Stimulated activated CD8-positive, alpha-beta memory T cell treated with anti-CD3 and anti-CD28 coated beads, Interleukin-15, amount 100 ng/mL, for 48 hours (primary cell): ENCODE measurements at places on chromosomes 5 and 9.

GRCh38 chr5:111764019-111764418 lies 7.0 kb upstream of the NREP start:
- no peak for DNase-seq

- peak; percentile 24 for DNase-seq
Measured at GRCh38 chr9:136996361-136997292, at the start of gene CLIC3. CLIC3 (minus strand) TSS chr9:136996568; CDS start chr9:136996543, 25 bp downstream.

- no peak for DNase-seq
Measured at GRCh38 chr9:88874391-88874790, 116.9 kb upstream of the S1PR3 start.

- no peak for DNase-seq
Measured at GRCh38 chr5:67144183-67144639, 52.4 kb downstream of the CD180 start.

DNA sequence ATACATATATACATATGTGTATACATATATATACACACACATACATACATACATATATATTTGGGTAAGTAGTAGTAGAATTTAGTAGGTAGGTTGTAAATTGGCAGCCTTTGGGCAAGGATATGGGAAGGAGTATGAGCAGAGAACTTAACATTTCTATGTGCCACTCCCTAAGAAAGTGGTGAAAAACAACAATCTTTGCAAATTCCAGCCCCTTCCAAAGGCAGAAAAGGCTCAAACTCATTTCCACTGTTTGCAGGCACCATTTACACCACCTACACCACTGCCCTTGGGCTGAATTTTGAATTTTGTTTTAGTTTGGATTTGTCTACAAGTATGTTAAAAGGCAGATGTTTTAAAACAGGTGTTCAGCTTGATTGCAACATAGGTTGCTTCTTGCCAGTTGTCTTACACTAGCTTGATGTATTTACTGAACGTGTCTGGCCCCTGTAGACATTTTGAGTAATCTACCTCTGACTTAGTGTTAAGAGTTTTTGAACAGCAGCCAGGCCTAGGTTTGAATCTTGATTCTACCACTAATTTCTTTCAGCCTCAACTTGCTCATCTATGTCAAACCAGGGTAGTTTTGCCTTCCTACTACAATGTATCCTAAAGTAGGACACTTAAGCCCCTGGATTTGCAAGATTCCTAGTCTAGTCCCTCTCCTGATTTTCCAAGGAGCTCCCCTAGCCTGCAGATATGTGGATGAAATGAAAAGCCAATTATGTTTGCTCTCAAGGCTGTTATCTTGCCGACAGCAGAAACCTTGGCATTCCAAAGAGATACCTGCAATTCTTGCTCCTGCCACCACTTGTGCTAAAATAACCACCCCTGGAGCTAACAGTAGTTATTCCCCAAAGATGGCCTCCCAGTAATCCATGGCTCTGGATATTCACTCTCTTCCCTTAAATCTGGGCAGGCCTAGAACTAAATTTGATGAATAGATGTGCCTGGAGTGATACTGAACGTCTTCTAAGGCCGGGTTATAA lies 156.2 kb upstream of the SLC44A1 start:
- DNase-seq, result no peak

- no peak for DNase-seq
Measured at GRCh38 chr5:149320791-149321330, 24.4 kb upstream of the GRPEL2 start.

DNA sequence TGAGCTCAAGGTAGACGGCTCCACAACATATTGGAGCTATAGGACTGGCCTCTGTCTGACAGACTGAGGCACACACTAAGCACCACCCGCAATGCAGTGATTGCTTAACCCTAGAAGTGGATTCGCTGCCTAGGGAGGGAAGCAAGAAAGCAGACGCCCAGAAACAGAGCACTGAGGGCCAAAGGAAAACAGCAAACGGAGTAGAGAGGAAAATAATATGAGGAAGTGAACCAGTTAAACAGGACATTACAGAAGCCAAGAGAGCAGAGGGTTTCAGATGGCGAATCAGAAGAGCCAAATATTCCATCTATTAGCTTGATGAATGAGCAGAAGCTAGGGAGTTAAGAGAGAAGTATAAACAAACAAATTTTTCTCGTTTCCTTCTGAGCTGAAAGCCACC lies 139.2 kb upstream of the LHFPL2 start:
- no peak for DNase-seq

DNA sequence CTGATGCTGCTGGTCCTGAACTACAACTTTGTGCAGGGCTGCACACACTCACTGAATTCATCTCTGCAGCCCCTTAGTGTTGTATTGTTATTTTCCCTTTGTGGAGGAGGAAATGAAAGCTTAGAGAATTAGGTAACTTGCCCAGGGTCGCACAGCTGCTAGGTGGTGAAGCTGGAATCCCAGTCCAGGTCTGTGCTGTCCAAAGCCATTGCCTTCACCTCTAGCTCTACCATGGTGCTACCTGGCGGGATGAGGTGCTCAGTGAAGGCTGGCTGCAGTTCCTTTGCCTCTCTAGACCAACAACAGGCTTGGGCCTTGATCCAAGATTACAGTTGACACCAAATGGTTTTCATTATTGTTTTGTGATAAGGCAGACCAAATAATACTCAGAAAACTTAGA lies 177.8 kb upstream of the PITX1 start:
- DNase-seq, result no peak

DNA sequence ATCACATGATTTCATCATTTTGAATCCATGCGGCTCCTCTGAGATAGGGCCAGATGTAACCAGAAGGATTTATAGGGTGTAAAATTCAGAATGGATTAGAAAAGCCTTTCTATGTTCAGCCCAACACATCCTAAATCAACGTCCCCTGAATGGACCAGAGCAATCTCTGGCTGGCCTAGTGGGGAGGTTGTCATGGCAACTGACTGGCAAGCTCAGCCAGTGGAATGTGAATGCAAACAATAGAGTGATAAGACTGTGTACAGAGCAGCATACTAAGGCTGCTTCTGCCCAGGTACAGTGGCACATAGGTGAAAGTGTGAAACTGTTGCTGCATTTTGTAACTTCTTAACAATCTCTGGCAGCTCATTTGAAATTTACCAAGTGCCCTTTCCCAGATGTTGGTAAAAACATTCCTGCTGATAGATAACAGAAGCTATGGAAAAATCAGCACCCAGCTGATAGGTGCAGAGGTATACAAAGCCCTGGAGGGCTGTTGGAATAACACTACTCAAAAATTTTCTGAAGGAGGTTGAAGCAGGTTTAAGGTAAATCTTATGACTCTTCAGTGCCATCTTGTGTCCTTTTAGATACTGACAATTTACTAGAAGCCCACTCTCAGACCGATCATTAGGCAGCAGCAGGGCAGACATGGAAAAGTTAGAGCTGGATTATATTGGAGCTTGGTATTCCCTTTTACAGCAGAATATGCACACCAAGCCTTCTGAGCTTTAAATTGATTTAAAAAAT lies 267.2 kb downstream of the RAB3C start:
- DNase-seq, result no peak

- DNase-seq, result no peak
Measured at GRCh38 chr5:141522301-141522700, 33.4 kb downstream of the PCDHGC5 start.

GRCh38 chr9:111966124-111966723 lies 69.6 kb downstream of the UGCG start:
- no peak for DNase-seq

DNA sequence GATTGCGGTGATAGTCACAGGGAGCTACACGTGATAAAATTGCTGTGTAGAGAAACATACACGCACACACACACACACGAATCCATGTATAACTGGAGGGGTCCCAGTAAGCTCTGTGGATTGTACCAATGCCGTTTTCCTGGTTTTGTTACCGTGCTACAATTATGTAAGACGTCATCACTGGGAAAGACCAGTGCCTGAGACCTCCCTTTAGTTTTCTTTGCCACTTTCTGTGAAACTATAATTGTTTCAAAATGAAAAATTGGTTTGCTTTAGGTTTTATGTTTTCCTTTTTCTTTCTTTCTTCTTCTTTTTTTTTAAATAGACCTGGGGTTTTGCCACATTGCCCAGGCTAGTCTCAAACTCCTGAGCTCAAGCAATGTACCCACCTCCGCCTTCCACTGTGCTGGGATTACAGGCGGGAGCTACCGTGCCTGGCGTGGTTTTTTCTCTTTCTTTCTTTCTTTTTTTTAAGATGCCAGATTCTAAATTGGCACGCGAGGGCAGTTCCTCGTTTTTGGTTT lies 21.3 kb downstream of the OR2V2 start:
- no peak for DNase-seq

DNA sequence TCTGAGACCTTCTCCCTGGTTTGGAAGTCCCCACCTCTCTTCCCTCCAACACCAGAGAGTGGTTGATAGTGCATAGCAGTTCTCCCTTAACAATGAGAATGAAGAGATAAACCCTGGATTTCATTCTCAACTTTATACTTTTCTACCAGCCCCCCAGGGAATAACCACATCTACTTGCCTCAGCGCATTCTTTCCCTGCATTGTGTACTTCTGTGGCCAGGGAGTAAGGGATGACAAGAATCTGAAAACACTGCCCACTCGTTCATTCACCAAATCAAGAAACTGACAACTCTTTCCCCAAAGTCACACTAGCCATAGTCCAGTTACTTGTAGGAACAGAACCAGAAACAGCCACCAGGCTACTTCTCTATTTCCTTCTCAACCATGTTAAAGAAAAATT lies 46.0 kb upstream of the SPIN1 start:
- DNase-seq, result no peak

GRCh38 chr9:92652461-92652860 lies 17.5 kb downstream of the IPPK start:
- DNase-seq, result no peak

DNA sequence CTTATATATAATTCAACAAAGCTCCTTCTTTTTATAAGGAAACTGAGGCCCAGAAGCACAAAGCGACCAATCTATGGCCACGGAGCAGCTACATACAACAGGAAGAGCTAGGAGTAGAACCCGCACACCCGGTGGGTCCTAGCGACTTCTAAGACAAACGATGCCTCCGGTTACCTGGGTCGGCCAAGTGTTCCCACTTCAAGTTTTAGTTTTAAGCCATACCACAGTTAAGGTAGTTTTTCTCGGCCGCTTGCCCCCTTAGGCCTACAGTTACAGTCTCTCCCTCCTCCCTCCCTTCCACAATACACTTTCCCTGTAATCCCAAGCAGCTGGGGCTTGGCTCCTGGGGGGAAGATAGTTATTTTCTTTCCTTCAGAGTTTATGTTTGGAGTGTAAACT lies 533 bp downstream of the SREK1IP1 start:
- peak; percentile 3 for DNase-seq

GRCh38 chr5:42993516-42994245 lies 46.4 kb downstream of the ANXA2R start:
- DNase-seq, result no peak

DNA sequence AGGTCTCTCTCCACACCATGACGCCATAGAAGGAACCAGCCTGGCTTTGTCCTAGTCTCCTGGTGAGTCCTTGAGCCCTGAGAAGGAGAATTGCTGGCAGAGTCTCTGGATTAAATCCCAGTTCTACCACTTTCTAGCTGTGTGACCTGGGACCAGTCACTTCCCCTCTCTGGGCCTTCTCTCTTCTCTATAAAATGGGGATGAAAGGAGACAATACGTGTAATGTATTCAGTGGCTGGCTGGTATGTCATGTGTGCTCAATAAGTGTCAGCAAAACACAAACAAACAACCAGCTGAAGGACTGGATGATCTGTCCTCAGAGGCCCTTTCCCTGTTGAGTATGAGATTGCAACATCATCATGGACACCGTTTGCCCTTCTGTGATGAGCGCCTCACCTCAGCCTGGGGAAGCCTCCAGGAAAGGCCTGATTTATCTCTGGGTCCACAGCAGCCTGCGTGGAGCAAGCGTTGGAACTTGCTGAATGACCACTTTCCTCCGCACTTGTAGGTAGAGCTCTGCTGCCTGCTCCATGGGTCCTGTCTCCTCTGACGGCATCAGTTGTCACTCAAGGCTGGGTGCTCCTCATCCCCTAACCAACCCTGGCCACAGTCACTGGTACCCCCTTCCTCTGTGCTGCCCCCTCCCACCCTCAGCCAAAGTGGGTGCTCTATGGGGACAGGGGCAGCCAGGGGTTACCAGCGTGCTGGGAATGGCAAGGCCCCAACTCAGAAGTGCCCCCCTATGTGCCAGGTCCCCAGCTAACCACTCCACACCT lies 3.6 kb upstream of the NR5A1 start:
- no peak for DNase-seq

GRCh38 chr9:84731696-84732095 lies 62.2 kb downstream of the NTRK2 start:
- no peak for DNase-seq

- no peak for DNase-seq
Measured at GRCh38 chr5:138316355-138316754, 15.2 kb downstream of the CDC25C start.

DNA sequence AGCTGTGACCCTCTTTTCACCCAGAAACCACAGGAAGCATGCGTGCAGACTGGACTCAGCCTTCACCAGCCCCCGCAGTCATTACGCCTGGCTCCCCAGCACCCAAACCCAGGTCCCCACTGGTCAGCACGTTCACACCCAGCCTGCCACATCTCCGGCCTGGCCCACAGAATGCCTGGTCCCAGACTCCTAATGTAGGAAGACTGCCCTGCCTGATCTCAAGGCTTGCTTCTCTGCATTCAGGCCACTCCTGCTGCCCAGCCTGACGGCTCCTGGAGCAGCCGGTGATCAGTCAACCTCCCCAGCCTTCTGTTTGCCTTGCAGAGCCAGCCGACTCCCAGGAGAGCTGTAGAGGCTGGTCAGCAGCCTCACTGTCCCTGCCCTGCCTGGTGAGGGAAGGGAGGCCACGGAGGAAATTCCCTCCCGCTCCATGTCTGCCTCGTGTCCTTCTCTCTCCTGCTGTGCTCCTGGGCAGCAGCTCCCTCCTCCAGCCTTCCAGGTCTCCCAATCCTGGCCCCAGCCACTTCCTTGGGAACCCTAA lies 25.4 kb downstream of the ADAMTS2 start:
- DNase-seq, result no peak

GRCh38 chr9:89177944-89178829 lies at the start of gene SHC3:
SHC3 (minus strand) TSS chr9:89178818; CDS start chr9:89178460, 358 bp downstream.
- DNase-seq, result no peak

- no peak for DNase-seq
Measured at GRCh38 chr5:36877667-36878391, 1.3 kb downstream of the NIPBL start.

GRCh38 chr5:149007174-149007573 lies 55.7 kb downstream of the SH3TC2 start:
- DNase-seq, result no peak

GRCh38 chr5:77133061-77133758 lies 46.1 kb upstream of the ZBED3 start:
- no peak for DNase-seq

DNA sequence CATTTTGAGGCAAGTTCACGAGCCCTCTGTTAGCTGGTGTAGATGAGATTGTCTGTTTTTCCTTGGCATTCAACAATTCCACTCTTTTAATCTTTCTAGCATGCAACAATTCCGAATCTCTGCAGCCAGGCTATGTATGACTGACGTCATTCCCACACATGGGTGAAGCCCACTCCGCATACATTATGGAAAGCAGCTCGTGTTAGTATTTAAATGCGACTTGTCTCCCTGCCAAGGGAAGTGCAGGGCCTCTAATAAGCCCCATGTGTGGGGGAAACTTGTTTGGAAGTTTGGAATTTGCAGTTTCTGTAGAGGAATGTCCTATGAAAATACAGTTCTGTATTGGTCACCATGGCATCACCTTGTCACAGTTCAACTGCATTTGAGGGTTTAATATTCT lies 146.0 kb upstream of the FBXL7 start:
- no peak for DNase-seq
